ENCODE measurements at places on chromosomes 12 and 14.

- no peak for DNase-seq
Observed at GRCh38 chr14:80577599-80577998, 363.9 kb downstream of the CEP128 start.

- no peak for DNase-seq
Observed at GRCh38 chr14:89952576-89952975, 2.0 kb downstream of the EFCAB11 start.

DNA sequence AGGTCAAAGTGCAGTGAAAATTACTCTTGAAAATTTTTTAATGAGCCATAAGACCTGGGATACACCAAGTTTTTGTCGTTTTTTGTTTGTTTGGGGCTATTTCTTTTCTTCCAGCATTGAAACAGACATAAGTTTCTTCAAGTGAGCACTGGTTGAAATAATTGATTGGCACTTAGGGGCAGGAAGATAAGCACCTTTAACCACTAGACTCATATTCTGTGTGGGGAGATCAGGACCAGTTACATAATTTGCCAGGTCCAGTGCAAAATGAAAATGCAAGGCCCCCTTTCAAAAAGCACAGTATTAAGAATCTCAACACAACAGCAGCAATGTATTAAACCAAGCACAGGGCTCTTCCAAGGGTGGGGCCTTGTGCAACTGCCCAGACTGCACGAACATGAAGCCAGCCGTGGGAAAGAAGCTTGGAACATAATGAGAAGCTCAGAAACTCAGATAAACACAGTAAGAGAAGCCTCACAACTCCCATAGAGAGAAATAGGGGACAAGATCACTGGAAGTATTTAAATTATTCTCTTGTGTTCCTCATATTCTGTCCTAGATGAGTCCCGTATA is 3.2 kb upstream of the TCP11L2 start:
- DNase-seq: no peak

- no peak for DNase-seq
Observed at GRCh38 chr12:3119192-3119755, 42.1 kb downstream of the TSPAN9 start.

- DNase-seq: no peak
Observed at GRCh38 chr12:92149563-92149962, 3.9 kb upstream of the BTG1 start.

DNA sequence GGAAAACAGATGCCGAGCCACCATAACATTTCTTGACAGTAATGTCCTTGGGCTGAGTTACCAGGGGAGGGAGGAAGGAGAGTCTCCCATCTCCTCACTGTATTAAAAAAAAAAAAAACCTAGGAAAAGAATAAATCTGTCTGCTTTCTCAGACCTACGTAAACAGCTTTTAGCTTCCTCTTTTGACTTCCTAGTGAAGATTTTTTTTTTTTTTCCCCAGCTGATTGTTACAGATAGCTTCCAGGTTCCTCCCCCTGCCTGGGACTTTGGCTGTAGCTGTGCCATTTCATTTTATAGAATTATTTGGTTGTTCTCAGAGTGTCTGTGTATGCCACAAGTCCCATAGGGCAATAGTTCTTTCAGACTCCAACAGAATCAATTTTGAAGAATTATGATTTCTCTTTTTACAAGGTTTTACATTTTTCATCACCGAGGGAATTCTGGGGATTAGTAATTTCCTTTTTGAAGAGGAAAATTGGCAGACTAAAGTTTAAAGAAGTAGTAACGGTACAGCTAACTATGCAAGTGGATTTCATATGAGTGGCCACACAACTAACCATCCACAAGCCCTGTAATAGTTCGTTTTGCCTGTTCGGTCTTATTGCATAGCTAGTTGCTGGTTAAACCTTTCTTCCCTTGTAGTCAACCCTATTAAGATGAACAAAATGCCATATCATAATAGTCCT is 23.1 kb upstream of the GNS start:
- no peak for DNase-seq

DNA sequence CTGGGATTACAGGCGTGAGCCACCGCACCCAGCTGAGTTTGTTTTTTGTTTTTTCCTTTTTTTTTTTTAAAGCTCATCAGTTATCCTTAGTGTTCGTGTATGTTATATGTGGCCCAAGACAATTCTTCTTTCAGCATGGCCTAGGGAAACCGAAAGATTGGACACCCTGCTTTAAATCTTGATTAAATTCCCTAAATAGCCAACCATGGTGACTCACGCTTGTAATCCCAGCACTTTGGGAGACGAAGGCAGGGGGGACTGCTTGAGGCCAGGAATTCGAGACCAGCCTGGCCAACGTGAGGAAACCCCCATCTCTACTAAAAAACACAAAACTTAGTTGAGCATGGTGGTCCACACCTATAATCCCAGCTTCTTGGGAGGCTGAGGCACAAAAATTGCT is 131.1 kb downstream of the MED13L start:
- DNase-seq: no peak

- DNase-seq: no peak
Observed at GRCh38 chr12:116236148-116236731, 41.3 kb downstream of the MED13L start.

DNA sequence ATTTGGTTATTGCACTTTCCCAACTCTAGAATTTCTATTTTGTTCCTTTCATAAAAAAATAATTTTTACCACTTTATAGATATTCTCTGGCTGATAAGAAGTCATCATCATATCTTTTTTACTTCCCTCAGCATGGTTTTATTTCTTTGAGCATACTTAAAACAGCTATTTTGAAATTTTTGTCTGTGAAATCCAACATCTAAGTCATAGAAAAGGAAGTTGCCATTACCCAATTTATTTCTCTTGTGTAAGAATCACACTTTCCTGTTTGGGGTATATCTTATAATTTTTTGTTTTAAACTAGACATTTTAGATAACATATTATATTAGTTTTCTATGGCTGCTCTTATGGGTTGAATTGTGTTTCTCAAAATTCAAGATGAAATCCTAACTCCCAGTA is 400.2 kb upstream of the OR4E1 start:
- no peak for DNase-seq

DNA sequence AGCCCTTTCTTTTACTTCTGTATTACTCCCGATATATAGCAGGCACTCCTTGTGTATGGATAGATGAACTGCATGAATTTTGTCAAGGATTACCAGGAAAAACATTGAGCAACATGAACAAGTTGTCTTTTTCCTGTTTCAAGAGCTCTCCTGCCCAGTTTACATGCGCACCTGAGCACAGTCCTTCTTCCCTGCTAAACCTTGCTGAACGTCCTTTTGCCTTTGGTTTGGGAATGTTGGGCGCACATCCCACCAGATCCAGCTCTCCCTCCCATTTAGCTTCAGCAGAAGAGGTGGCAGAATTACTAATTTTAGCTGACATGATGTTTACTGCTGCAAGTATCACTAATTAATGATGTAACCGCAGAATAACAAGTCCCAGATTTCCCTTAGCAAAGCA is 121.4 kb upstream of the TMCC3 start:
- DNase-seq: no peak

DNA sequence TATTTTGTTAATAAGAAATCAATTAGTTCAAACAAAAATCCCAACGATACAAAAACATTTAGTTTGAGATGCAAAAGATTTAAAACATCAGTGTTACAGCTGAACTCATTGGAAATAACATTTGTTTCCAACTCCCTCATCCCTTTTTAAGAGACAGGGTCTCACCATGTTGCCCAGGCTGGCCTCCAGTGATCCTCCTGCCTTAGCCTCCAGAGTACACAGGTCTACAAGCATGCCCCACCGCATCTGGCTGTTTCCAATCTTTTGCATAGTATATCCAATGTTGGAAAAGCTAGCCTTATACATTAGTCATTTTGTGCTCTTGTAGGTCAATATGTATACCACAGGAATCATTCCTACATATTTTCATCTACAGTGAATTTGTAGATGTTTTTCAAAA is 11.5 kb downstream of the RSRC2 start:
- no peak for DNase-seq

DNA sequence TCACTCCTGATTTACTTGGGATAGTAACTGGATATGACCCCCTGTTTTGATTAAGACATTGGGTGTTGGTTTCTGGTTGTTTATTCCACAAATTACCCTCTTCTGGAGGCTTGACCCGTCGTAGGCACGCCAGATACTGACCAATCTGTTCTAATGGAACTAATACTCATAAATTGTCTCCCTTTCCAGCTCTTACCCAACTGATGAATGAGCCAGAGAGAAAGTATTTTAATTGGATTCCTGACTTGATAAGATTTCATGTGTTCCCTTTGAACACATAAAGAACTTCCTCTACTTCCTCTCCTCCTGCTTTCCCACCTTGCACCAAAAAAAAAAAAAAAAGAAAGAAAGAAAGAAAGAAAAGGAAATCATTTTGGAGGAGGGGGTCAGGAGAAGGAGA is 340.9 kb downstream of the PCNX1 start:
- DNase-seq: no peak

GRCh38 chr14:66443785-66444184 is 42.4 kb upstream of the CCDC196 start:
- no peak for DNase-seq

DNA sequence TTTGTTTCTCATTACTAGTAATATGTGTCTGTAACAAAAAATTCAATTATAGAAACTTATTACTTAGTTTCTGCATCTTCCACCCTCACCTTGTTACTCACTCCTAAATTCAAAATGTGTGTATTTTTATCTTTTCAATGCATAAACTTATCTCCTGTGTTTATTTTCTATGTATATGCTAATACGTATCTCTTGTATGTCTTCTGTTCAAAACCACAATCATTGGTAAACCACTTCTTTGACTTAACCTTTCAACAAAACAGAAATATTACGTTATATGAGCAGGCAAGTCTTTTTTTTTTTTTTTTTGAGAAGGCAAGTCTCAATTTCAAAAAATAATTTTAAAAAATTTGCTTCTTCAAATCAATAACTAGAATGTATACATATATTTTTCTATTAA is 39.2 kb upstream of the RPH3A start:
- DNase-seq: no peak

GRCh38 chr12:27517546-27517945 is 6.5 kb upstream of the PPFIBP1 start:
- no peak for DNase-seq

GRCh38 chr12:31729705-31730104 is 884 bp upstream of the AMN1 start:
- DNase-seq: no peak

GRCh38 chr12:91687052-91688017 is 458.3 kb downstream of the BTG1 start:
- DNase-seq: no peak

DNA sequence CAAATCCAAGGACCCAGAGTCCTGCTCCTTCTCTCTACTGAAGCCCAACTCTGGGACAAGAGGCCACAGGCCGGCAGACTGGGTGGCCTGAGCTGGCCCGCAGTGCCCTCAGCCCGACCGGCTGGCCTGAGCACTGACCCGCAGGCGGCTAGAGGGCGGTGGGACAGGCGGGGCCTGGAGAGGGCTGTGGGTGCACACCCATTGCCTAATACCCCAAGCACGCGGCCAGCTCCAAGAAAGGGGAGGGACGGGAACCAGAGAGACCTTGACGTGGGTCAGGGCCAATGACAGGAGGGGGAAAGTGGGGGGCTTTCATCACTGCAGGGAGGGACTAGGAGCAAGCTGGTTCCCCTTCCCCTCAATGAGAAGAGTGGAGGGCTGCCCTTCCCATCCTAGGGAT is 2.0 kb upstream of the WNT10B start:
- no peak for DNase-seq

DNA sequence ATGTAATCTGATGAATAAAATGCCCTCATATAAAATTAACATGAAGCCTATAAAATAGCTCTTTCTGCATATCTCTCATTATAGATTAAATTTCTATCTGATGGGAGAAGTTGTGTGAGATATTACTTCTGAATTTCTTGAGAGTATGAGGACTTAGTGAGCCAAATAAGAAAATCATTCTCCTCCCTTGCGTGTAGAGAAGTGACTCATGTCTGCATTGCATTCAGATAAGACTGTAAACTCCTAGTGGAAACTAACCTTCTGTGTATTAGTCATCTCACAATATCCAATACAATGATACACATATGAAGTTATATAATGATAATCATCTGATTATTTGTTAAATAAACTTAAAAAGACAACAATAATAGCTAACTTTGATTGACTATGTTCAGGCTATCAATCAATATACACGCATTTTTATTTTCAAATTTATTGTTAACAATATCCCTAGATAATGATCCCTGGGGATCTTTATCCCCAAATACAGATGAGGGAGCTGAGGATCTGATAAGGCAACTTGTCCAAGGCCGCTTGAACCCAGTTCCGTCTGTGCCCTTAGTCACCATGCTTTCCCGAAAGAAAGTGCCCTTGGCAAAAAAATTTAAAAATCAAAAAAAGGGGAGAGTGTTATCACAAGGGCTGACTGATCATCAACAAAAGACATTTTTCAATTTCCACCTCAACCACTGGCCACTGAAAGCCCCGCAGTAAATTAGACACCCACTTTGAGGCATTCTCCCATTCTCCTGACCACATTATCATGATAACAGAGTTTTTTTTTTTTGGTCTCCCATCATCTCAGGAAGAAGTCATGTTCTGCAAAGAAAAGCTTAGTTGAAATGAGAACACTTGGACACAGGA is 189.2 kb upstream of the RASSF8 start:
- no peak for DNase-seq

- DNase-seq: no peak
Observed at GRCh38 chr14:46215801-46216200, 435.8 kb downstream of the RPL10L start.

GRCh38 chr12:1383758-1384157 is 210.6 kb downstream of the FBXL14 start:
- no peak for DNase-seq

GRCh38 chr12:47709671-47710070 is 3.8 kb upstream of the RPAP3 start:
- no peak for DNase-seq

- DNase-seq: no peak
Observed at GRCh38 chr14:61567838-61568571, 127.3 kb upstream of the HIF1A start.

DNA sequence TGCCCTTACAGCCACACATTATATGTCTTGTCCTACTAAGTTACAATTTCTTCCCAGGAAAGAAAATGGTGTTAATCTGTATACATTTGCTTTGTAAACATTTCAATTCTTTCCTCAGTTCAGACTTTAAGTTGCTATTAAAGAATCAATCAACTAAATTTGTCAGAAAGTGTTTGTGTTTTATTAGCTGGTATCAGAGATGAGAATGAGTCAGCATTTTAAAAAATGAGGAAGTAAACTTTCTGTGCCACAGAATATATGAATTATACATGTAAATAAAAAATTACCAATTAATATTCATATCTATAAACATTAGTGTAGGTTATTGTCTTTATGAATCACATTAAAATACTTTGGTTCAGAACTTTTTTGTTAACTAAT is 82.0 kb downstream of the LMO3 start:
- DNase-seq: no peak

DNA sequence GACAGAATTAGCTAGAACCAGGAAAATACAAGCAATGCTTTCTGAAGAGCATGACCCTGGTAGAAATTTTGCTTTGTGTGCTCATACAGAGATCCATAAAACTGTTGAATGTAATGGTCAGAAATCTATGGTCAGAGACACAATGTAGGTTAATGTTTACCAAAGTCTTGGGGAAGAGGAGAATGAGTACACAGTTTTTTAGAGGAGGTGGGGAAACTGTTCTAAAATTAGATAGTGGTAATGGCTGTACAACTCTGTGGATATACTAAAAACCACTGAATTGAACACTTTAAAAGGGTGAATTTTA is 109.5 kb upstream of the ARHGAP5 start:
- DNase-seq: no peak

- DNase-seq: no peak
Observed at GRCh38 chr12:16605642-16606116, 283 bp downstream of the LMO3 start.
